ENCODE measurements at places on chromosomes 2 and 18.
A peak's percentile ranks its signal among the peaks of the same experiment; 100 is the strongest.

- no peak for DNase-seq
Measured at GRCh38 chr2:67950919-67951318, 111.9 kb downstream of the C1D start.

DNA sequence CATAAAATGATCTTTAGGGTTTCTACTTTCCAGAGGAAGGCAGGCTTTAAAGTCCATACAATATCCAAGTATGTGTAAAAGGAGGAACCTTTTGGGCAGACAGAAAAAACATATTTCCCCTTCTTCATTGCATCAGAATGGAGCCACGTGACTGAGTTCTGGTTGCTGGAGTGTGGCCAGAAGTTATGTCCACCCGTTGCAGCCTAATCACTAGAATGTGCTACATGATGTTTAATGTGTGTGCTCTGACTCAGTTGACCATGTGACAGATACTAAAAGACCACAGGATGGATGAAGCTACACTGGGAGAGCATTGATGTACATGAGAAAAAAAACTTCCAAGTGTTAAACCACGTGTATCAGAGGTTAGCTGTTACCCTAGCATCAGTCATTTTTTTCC lies 460.9 kb downstream of the RIT2 start:
- no peak for DNase-seq

DNA sequence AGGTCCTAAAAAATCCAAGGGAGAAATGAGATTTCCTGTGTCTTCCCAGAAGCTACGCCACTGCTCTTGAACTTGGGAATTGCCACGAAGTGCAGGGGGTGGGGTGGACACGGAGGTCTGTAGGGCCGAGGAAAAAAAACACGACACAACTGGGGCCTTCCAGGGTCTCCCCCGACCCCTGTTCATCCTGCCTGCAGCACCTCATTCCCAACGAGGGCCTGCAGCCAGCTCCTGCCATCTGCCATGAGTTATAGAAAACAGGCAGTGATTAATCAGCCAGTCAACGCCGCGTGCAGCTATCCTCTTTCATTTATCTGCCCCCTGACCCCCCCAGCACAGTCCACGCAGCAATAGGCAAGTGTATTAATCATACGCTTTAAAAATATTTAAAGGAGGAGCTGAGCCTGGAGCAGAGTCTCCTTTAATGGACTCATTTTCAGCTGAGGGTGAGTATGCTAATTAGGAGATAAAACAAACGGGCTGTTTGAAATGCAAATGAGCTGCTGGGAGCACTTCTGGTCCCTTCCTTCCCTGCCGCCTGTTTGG lies 209.9 kb downstream of the TFCP2L1 start:
- DNase-seq, result no peak

DNA sequence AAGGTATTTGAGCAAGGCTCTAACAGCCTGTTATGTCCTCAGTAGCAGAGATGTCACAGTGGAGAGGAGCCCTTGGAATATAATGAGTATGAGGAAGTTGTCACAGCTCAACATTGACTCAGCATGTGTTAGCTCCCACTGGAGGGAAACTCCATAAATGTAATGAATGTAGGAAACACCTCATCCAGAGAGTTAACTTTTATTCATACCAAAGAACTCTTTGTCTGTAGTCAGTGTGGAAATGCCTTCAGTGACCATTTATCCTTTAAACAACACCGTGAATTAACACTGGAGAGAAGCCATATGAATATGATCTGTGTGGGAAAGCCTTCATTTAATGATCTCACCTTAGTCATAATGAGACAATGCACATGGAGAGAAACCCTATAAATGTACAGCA lies 59.7 kb downstream of the CYP1B1 start:
- DNase-seq, result no peak

DNA sequence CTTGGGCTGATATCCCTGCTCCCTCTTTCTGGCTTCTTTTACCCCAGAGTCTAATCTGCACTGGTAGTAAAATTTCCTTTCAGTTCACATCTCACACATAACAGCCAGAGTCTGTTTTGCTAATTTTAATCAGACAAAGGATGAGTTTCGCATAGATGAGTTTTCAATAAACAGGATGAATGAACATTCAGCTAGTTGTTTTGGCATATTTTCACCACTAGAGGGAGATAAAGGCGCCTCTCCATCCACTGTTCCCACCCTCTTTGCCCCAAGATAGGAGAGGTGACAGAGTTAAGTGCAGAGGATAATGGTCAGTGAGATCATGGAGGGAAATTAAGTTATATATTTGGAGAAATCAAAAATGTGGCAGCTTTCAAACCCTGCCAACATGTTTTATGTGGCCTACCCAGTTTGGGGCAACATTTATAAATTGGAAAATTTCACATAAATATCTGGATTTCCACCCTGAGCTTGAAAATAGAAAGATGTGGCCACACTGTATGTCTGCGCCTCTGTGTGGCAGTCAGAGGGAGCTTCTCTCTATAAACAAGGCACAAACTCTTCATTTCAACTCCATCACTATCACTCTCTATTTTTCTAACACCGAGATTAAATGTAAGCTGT lies 48.5 kb upstream of the DTNA start:
- DNase-seq, result peak; percentile 4

DNA sequence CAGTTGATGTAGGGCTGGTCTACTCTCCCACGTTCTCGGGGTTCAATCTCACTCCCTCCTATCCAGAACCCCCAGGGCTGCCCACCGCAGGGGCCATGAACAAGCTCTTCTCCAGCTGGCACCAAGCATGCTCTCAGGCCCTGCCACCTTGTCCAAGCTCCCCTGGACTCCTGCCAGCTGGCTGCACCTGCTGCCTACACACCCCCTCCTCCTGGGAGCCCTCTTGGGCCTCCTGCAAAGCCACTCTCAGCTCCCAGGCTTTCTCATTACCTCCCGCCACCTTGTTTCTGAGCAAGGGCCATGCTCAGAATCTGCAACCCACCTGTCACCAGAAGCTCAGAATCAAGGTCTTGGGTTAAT lies 56.0 kb downstream of the HDAC4 start:
- no peak for DNase-seq

DNA sequence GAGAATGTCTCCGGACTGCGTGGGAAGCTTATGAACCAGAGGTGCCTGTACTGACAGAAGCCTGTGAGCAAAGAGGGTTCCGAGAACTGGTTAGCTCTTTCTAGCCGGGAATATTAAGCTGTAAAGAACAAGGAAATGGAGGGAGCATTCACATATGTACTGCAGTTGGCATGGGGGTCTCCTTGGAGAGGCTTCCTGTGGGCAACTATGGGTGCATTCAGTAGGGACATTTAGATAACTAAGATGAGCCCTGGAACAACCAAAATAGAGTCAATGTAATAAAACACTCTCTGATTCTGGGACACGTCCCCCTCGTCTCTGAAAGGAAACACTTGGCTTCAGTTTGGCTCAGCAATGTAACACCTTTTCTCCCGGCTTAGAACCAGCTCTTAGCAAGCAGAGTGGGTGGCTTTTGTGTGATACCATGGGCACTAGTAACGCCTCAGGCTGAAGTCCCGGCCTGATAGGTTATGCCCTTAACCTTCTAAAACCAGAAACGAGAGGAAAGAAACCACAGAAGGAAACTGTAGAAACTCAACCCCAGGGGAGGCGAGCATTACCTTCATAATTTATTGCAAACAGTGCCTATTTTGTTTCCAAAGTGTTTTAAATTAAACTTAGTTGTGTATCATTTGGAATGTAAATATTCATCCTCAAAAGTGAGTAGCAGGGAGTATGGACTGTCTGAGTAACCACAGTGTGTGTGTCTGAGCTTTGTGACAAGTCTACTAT lies 48.8 kb upstream of the LPIN2 start:
- no peak for DNase-seq

GRCh38 chr2:62197925-62198633 lies 2.2 kb downstream of the B3GNT2 start:
- DNase-seq, result no peak

DNA sequence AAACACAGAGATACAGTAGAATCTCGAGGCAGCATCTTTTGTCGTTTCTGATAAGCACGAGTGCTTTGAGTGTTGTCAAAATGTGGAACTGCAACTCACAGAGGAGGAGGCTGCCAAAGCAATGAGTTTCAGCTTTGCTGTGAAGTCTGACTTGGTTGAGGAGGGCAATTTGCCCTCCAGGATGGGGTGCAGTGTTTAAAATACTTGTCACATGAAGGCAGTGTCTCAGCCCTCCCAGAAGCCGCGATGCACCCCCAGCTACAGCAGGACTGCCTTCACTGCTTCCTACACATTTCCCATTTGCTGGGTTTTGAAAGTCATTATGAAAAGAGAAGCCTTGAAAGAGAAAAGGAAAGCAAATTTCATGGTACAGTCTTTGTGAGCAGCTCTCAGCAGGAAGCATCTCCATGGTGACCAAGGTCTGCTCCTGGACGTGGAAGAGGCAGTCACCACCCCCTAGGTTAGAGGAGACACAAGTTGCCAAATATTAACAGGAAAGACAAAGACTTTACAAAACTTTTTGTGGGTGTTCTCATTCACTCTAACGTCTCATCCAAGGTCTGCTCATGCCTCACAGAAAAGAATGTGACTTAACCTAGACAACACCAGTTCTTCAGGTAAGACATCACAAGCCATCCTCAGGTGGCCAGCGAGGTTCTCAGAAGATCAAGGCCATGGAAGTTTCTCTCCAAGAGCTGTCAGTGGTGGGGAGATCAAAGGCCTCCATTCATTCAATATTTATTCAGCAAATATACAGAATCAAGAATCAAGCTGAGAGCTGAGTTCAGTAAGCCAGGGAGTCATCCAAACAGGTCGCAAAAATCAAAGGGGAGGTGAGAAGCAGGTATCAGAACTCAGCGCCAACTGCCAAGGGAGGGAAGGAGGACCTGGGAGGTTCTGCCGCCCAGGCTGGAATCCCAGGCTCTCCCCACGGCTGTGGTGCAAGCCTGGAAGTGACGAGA lies 476.0 kb downstream of the EIPR1 start:
- no peak for DNase-seq

- DNase-seq, result no peak
Measured at GRCh38 chr2:235513984-235514626, 20.3 kb downstream of the AGAP1 start.

Measured in NCI-H187 (cell line).